Fibroblast of skin of right biceps (primary cell): ENCODE measurements at places on chromosomes 7 and 10.
A peak's percentile ranks its signal among the peaks of the same experiment; 100 is the strongest.

DNA sequence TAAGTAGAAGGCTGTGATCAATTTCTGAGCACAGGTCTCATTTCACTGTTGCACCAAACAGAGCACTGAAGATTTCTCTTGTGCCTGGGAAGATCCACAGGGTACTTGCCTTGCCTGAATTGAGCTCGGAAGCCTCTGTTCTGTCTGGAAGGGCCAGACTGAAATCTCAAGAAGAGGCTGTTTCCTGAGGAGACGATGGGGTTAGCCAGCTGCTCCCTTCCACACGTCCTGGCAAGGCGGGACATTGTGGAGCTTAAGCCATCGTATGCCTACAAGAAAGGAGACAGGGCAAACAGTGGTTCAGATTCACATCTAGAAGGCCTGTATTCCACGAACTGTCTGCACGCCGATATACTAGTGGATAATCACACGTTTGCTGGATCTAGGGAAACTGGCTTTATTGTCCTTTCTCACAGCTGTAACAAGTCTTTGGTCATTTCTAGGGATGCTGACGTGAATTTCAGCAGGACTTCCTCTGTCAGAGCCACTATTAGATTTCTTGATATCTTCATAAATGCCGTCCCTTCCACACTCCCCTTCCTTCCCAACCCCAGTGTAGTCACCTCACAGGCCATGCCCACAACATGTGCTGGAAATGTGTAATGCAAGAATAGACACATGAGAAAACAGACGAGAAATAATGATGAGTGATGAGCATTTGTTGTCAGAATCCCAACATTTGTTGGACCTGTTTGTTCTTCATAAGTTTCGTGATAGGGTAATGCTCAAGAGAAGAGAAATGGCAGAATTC lies 137.2 kb upstream of the RSU1 start:
- DNase-seq, result no peak

- peak; percentile 14 for DNase-seq
Observed at GRCh38 chr10:61589547-61590243, 73.0 kb upstream of the CABCOCO1 start.

DNA sequence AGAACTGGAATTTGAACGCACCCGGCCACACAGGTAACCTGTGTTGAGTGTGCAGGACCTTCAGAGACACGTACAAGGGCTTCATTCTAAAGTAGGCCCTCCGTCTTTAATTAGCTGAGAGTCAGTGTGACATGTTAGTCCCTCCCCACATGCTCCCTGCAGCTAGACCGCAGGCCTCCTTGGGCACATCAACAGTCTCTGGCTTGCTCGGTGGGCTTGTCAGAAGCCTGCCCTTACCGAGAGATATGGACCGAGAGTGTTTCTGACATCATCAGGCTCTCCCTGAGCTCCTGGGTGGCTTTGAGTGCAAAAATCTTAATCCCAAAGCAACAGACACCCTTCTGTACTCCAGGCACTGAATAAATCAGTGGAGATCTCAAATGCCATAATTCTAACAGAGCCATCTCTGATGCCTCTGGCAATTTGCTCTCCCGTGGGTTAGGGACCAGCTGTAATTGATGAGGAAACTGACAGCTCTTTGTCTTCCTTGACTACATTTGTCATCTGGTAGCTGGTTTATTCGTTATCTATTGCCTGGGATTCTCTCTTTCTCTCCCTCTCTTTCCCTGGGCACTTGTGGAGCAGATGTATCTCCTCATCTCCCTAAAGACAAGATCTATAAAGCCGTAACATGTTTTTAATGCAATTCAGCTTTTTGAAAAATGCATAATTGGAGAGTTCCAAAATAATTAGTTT lies 850.6 kb downstream of the TYW1 start:
- DNase-seq, result no peak

DNA sequence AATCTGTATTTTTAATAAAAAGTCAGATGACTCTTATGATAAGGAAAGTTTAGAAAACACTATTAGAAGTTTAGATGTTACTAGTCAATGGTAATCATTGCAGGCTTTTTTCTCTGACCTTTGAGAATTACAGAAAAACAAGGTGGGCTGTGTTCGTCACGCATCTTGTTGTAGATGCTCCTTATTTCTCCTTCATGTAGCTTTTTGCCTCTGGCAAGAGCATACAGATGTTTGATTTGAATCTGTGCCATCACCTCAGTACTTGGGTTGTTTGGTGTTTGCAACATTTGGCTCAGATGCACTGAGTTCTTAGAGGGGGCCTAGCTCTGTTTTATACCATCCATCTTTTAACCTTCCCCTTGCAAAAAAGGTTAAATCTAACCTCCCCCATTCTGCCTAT lies 11.5 kb downstream of the TAS2R16 start:
- no peak for DNase-seq

DNA sequence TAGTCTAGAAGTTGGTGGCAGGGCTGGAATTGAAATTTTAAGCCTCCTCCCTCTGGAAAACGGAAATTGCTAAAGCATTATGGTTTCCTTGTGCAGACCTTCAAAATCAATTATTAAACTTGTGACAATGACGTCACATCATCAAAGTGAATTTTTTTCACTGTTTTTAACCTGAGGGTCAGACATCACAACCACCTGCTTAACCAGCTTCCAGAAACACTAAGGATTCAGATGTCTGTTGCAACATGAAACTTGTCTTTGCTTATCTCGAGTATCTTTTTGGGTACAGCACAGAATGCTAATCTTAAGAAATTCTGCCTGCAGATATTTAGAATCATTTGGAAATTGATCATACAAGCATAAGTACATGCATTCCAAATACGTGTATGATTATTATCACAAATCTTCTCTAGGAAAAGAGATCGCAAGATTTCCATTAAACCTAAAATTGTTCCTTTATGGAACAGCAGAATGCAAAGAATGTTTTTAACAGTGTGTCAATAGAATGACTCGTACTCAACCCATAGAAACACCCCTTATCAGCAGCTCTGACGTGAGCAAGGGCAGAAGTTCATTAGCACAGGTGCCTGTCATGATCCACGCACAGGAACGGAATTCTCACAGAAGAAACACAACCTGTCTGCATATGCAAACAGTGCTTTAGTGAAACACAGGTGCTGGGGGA lies 4.1 kb upstream of the GTPBP4 start:
- peak; percentile 56 for DNase-seq

GRCh38 chr10:60973086-60973485 lies 29.1 kb upstream of the RHOBTB1 start:
- no peak for DNase-seq

DNA sequence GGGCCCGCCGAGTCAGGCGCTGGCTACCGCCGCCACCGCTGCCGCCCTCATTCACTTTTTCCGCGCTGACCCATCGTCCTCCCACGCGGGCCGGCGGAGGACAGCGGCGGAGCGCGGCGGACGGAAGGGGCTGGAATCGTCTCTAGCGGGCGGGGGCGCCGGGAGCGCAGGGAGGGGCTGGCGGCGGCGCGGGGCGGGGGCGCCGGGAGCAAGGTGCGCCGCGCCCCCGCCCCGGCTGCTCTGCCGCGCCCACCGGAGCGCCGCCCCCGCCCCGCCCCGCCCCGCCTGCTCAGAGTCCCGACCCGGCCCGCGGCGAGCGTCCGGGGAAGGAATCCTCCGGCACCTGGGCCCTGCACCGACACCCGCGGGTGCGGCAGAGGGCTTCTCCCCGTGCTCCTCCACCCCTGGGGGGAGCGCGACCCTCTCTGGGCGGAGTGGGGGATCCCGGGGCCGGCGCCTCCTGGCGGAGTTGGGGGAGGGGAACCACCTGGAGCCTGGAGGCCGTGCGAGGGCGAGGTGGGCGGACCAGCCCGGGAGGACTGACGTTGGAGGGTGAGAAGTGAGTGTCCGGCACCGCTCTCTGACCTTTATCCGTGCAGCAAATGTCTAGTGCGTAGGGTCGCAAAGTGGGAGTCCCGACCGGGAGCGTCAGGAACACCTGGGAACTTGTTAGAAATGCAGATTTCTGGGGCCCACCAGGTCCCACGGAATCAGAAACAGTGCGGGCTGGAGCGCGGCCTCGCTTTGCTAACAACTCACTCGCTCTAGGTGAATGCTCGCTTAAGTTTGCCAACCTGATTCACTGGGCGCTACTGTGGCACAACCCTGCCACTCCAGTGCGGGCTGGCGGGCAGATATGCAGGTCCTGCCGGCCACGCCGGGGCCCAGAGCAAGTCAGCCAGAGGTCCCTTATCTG lies at the start of gene COBL:
Gene COBL (minus strand): TSS at position 144 of the 916 bp plus-strand sequence. CDS start 176 bp downstream, outside the sequence.
- no peak for DNase-seq

DNA sequence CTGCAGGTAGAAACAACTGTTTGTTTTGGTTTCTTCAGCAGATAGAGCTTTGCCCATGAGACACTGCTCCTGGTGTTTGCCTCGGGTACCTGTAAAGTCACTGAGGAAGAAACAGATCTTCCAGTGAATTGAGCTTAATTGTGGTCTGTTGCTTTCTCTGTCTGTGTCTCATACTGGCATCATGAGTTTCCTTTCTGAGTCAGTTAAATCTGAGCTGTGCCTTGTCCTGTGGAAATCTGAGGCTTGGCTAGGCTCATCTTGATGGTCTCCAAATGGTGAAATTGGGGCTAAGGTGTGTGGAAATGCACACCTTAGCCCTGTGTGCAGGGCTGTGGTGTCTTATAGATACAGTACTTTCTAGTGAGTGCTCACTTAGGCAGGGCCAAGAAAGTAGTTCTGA lies 67.4 kb downstream of the GBF1 start:
- DNase-seq, result peak; percentile 26

DNA sequence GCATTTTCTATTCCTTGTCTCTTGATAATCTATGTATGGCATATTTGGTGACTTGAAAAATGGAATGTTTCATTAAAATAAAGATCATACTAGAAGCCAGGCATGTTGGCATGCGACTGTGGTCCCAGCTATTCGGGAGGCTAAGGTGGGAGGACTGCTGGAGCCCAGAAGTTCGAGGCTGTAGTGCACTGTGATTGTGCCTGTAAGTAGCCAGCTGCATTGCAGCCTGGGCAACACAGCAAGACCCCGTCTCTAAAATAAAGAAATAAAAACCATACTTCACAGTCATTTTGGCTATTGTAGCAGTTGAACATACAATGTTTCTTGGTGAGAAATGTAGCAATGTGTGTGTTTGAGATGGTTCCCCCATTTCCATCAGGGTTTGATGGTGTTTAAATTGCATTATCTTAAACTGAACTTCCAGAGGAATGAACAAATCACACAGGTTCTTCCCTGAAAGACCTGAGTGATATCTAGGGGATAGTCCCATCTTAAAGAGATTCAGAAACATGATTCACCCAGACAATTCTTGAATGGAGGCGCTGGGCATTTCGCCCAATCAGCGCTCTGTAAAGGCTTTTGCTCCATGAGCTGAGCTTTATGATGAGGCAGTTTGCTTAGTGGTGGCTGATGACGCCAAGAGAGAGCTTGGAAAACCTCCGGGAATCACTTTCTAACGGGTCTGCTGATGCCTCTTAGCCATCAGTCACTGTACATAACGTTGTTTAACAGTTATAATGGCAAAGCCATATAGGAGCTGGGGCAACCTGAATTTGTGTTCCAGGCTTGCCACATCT lies 19.4 kb upstream of the BTBD16 start:
- peak; percentile 18 for DNase-seq

DNA sequence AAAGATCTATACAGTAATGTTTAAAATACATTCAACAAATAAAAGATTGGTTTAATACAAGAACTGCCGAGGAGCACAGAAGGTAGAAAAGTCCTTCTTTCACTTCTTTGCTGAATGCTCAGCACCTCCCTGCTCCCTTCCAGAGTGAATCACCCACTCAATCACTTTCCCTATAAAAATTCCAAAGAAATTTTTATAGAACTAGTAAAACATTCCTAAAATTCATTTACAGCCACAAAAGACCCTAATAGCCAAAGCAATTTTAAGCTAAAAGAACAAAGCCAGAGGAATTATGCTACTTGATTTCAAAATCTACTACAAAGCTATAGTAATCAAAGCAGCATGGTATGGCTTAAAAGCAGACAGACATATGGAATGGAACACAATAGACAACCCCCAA lies 320.9 kb downstream of the PCLO start:
- DNase-seq, result peak; percentile 45
